ENCODE measurements at places on chromosomes 5 and 9.

GRCh38 chr5:126664586-126664985, 63.8 kb downstream of the PHAX start:
- DNase-seq: no peak

DNA sequence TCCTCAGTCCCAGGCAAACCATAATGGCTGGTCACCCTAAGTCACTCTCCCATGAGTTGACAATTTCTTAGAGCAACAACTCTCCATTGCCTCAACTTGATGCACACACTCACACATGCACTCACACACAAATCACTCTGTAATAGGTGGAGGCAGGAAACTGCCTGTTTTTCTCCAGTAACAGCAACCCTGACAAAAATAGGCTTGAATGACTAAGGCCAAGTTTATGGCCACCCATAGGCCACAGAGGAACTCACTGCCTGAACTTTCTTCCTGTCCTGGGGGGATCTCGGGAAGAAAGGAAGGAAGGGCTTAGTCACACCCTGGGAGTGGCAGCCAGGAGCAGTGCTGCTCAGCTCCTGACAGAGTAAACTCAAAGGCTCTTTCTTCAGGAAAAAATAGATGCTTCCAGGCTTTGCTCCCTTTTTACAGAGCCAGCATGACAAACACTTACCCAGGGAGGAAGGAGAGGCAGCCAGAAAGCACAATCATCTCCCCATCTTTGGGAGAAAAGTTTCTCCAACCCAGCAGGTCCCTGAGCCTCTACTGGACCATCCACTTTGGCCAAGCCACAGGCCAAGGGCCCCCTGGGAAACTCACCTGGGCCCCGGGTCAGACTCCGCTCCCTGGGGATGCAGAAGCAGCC, 368 bp downstream of the SH3TC2 start:
- DNase-seq: no peak

GRCh38 chr5:174503461-174504265, 220.7 kb upstream of the MSX2 start:
- DNase-seq: no peak

DNA sequence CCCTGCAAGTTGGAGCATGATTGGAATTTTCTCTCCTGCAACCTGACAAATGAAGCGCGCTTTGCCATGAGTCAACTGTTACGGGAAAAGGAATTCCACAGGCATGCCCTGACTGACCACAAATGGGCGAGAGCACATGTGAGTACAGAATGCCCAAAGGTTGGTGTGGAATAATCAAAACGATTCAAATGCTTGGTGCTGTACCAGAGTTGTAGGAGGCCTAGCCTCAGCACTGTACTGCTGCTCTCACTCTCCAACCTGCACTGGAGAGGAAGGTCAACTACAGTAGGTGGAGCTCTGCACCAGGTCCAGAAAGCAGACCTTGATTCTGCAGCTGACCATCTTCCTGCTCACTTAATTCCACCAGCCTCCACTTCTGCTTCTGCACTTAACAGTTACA, 406.9 kb upstream of the ACTBL2 start:
- no peak for DNase-seq

DNA sequence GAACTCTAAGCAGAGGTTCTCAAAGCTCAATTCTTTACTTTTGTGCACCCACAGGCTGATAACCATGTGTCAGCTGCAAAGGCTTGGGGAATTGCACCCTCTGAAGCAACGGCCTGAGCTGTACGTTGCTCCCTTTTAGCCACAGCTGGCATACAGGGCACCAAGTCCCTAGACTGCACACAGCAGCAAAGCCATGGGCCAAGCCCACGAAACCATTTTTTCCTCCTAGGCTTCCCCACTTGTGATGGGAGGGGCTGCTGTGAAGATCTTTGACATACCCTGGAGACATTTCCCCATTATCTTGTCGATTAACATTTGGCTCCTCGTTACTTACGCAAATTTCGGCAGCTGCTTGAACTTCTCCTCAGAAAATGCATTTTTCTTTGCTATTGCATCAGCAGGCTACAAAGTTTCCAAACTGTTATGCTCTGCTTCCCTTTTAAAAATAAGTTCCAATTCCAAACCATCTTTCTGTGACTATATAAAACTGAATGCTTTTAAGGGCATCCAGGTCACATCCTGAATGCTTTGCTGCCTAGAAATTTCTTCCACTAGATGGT, 23.0 kb downstream of the KIAA0825 start:
- no peak for DNase-seq

DNA sequence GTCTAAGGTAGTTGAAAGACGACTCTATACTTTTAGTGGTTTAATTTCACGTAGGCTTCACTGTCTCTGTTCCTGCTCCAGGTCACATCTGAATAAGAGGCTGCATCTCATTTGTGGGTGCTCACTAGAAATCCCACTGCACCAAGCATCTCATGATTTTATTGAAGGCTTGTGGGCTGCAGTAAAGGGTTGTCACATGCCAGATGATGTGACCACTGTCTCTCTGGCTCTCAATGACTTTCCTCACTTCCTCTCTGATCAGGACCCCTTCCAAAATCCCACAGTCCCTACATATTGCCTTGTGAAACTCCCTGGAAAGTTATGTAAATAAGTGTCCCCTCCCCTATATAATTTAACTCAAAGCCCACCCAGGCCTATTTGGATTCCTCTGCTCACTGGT, 8.9 kb upstream of the ZCCHC10 start:
- no peak for DNase-seq

- no peak for DNase-seq
Observed at GRCh38 chr5:120823328-120823727, 359.2 kb downstream of the PRR16 start.

Measured in activated naive CD4-positive, alpha-beta T cell treated with anti-CD3 and anti-CD28 coated beads, Interleukin-2, amount 10 ng/mL, durations not matched to agents 7 days and 5 days (primary cell).